ENCODE measurements at places on chromosomes 5 and 9.

DNA sequence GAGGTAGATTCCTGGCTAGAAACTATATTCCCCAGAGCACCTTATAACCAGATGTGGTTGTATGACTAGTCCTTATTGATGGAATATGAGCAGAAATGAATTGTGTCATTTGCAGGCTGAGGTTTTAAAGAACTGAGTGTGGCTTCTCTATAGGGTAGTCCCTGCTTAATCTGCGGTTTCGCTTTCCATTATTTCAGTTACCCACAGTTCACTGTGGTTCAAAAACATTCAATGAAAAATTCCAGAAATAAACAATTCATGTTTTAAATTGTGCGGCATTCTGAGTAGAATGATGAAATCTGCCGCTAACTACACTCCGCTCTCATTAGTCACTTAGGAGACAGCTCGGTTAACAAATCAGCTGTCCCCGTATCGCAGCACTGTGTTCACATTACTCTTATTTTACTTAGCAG, 65.1 kb downstream of the ANKRD55 start:
- DNase-seq = no peak

DNA sequence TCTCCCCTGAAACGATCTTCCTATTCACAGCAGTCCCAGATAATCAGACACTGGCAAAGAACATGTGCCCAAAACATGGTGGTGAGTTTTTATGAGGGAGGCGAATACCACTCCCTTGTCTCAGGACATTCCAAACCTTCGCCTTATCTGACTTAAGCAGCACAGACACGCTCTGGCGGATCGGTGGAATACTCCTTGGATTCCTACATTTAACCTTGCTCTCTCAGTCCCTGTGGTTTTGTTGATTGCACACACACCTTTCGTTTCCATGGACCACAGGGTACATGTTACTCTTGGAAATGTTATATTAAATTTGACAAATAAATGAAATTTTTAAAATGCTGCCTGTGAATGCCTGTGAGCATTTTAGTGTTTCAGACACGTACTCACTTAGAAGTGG, 87.8 kb upstream of the CPEB4 start:
- no peak for DNase-seq

DNA sequence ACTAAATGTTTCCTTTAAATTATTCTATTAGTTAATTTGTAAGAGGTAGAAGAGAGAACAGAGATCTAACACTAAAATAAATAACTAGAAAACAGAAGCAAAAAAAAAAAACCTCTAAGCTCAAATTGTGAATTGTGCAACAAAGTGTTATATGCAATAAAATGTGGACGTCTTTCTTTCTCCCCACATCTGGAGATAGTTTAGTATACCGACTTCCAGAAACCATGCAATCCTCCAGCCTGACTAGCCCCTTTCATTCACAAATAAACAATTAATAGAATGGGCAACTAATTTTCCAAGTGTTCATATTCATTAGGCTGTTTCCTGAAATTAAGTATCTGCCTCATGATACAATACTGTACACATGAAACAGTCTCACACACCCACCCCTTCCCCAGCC, 258.5 kb downstream of the BNC2 start:
- no peak for DNase-seq

DNA sequence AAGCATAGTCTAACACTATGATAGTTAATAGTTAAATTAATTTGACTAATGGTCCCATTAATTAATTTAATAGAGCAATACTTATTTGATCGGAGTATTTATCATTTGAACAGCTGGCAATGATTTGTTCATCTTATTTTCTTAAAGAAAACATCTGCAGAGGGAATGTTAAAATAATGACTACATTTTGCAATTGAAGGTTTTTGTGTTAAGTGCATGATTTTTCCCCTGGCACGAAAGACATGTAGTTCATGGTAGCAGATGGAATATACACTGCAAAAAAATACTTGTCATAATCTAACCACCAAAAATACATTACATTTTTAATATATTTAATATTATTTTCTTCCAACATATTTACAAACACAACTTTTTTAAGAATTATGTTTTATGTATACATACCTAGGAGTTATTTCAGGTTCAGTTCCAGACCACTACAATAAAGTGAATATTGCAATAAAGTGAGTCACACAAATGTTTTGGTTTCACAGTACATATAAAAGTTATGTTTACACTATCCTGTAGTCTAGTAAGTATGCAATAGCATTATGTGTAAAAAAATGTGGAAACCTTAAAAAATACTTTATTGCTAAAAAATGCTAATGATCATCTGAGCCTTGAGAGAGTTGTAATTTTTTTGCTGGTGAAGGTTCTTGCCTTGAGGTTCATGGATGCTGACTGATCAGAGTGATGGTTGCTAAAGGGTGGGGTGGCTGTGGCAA, 292.6 kb upstream of the DAB2 start:
- DNase-seq = no peak

GRCh38 chr9:37192803-37193202, 72.4 kb downstream of the ZCCHC7 start:
- no peak for DNase-seq

DNA sequence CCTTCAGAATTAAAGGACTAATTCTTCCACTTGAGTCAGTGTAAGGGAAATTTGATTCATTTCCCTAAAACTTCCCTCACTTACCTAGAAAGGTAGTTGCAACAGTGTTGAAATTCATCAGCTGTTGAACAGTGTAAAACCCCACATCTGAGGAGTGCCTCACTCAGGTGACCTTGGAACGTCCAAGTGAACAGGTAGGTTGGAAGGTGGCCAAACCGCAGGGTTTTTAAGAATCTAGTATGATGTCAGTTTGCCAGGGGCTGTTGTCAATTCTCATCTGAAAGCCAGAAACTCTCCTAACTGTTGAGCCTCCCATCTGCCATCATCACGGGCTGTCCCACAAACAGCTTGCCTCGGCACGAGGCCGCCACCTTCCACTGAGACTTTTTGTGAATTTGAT, 105.7 kb downstream of the TMEM174 start:
- DNase-seq = no peak

- no peak for DNase-seq
These were observed 590 bp downstream of the PCDHA6 start for GRCh38 chr5:140828362-140828737.

GRCh38 chr5:53545744-53546143, 14.7 kb upstream of the NDUFS4 start:
- no peak for DNase-seq

DNA sequence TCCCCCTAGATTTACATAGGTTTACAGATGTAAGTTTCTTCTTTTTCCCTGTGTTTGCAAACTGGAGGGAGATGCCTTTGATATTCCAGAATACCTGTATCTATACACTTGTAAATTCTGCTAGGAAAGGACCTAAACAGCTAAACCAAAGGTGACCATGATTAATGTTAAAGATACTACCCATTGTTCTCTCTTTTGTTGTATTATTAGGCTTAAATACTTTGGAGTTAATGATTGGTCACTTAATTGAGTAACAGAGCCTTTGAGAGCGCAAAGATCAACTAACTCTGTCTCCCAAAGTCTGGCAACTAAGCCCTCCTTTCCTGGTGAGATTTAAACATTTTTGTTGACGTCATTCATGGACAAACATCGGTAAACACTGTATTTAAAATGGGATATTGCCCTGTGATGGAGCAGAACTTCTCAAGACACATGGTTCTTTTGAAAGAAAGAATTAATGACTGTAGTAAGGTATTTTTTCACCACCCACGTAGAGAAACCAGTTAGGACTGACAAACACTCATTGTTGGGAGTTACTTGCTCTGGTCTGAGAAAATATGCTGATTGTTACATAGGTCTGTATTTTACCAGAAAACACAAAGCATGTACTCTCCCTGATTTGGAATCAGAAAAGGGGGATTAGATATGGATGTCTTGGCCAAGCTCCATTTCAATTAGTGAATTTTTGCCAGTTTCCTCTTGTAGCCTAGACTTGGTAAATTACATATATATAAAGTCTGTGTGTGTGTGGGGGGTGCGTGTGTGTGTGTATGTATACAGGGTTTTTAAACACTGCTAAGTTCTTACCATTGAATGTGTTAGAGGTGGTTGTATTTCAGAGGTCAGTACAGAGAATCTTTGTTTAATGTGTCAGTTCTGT, 4.6 kb downstream of the VCAN start:
- DNase-seq = no peak

DNA sequence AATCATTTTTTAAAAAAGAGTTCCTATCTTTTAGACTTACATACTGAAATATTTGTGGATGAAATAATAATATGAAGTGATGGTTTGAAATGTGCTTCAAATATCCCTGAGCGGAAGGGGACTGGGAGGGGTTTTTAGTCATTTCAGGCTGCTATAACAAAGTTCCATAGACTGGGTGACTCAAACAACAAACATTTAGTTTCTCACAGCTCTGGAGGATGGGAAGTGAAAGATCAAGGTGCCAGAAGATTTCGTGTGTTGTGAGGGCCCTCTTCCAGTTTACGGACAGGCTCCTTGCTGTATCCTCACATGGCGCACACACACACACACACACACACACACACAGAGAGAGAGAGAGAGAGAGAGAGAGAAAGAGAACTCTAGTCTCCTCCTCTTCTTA, 27.1 kb upstream of the TEX10 start:
- DNase-seq = no peak

- DNase-seq = no peak
These were observed at the start of gene CFAP157 for GRCh38 chr9:127706836-127707241. Gene CFAP157 (plus strand): TSS chr9:127706988. CDS start chr9:127707032, 44 bp downstream.

- no peak for DNase-seq
These were observed 868.0 kb upstream of the CTNND2 start for GRCh38 chr5:12772276-12772675.

DNA sequence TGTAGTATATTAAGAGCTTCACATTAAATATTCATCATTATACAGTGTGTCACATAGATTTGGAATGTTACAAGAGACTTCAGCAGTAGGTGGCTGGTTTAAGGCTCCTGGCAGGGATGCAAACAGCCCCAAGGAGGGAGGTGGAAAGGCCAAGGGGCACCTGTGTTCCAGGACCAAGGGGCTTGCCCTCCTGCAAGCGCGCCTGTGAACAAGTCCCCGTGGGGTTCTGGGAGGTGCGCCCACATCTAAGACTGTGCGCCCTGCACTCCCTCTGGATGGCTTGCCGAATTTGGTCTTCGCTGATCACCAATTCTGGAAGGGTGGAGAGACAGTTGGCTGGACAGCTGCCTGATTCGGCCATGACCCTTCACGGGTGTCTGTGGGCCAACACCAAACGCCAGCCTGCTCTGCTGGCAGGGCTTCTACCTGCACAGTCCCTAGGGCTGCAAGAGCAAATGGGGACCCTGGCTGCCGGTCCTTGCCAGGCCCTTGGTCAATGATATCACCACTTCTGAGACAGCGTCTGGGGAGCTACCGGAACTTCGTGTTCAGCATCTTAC, 12.1 kb upstream of the SLC25A51 start:
- no peak for DNase-seq

DNA sequence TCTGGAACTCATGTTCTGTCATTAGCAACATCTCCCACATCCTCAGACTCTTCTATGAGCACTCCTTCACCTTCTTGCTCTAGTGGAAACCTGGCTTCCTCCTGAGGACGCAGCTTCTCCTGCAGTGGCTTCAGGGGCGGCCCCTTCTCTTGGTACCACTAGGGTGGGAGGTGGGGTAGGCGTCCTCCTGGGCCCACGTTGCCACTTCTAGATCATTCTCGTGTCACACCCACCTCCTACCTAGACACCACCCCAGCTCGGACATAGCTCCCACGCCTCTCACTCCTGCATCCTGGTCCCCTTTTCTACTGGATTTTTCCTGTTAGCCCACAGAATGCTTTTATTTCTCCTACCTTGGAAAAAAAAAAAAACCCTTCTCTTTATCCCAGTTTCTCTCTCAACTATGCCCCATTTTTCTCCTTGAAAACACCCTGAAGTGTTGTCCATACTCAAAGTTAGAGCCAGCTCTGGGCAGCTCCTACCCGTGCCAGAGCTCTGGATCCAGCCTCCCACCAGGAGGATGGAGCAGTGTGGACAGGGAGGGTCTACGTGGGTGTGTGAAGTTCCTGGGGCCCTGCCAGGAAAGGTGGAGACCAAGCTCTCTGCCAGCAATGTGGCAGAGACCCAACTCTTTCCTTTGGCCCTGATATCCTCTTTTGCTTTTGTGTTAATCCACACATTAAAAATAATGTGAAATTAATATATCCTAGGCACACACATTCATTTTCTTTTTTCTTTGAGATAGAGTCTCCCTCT, 179.2 kb downstream of the HSPA4 start:
- DNase-seq = no peak

DNA sequence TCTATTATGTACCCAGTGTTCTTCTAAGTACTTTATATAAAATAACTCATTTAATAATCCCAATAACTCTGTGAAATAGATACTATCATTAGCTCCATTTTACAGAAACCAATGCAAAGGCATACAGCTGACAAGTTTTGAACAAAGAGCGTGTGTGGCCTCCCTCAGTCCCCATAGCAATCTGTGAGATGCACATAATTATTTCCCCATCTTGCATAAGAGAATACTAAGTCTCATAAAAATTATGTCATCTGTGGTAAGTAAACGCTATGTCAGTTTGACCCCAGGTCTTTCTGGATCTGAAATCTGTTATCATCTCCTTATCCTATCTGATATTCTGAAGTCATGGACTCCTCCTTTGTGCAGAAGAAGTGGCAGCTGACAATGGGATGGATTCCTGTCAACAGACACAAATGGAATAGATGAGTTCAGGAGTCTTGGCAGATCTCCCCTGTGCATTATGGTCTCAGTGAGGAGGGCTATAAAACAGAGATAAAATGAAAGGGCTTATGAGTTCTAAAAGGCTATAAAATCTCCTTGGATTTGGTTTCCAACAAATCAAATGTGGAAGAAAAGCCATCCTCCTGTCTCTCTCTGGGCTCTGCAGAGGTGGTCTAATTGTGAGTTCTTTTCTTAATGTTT, 162.5 kb upstream of the TLE4 start:
- no peak for DNase-seq

GRCh38 chr9:351916-352315, 137.3 kb downstream of the DOCK8 start:
- no peak for DNase-seq

DNA sequence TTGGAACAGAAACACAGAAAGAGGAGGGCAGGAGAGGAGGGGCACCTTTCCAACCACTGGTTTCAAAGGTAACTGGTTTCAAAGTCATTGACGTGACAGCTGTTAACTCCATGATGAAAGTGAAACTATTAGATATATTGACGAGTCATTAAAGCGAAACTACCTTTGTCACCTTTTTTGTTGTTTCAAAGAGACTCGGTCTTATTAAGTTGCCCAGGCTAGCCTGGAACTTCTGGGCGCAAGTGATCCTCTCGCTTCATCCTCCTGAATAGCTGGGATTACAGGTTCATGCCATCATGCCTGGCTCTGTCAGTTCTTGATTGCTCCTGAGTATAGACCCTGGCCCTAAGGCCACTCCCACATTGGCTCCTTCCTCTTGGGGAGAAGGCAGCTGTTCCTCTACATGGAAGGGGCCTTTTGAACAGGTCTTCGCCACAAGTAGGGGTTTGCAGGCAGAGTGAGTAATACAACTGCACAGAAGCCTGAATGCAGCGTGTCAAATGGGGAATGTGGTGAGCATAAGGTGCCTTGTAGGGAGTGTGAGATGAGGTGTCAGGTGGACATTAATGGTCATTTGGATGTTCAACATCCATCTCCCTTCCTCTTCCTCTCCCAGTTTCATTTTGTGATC, 3.4 kb upstream of the F12 start:
- DNase-seq = no peak

- DNase-seq = no peak
These were observed 51.1 kb downstream of the STARD4 start for GRCh38 chr5:111461255-111461671.

GRCh38 chr5:31452314-31452713, 79.6 kb downstream of the DROSHA start:
- no peak for DNase-seq
